ENCODE measurements at places on chromosomes 3 and 15.

DNA sequence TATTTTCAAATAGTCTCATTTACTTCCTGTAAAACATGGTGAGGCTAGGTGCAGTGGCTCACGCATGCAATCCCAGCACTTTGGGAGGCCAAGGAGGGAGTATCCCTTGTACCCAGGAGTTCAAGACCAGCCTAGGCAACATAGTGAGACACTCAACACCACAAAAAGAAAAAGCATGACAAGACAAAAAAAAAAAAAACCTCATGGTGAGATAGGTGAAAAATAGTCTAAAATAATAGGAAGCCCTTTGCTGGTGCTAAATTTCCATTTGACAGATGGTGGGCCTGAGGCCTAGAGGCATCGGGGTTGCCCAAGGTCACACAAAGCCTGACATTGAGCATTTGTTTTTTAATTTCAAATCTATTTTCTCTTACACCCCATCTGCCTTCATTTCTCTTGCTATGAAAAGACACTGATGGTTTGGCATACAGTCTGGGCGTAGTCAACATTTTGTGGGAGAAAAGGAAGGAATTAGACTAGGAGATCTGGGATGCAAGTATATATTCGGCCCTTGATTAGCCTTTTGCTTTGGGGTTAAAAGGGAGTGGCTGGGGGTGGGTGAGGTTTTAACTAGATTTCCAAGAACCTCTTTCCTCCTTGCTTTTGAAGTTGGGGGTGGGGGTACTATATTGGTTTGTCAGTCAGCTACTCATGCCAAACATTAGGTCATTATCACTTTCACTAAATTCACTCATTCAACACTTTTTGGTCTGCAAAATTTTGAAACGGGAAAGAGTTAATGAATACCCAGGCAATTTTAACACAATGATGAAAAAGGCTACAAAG is 11.3 kb downstream of the RAB8B start:
- DNase-seq: no peak

- no peak for DNase-seq
Observed at GRCh38 chr3:9207116-9207763, 42.2 kb downstream of the SRGAP3 start.

- no peak for DNase-seq
Observed at GRCh38 chr3:149291178-149291577, 42.3 kb downstream of the TM4SF18 start.

DNA sequence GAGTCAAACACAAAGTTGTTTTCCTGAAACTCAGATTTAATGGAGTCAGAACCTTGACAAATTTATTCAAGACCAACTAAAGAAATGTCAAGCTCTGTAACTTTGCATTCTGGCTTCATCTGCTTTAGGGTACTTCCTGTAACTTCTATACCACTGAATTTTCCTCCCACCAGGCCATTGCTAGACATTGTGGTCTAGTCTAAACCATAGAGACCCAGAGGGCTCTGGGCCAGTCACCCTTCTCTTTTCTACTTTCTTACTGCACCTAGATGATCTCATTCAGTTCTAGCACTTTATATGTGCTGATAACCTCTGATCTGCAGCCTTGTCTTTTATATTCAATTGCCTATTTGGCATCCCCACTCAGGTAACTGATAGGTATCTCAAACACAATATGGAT is 2.8 kb upstream of the OR5K1 start:
- DNase-seq: no peak

- no peak for DNase-seq
Observed at GRCh38 chr15:41183581-41183980, 47.0 kb downstream of the EXD1 start.

- no peak for DNase-seq
Observed at GRCh38 chr15:34607832-34608231, 24.4 kb upstream of the GOLGA8B start.

- DNase-seq: no peak
Observed at GRCh38 chr3:104947943-104948342, 418.8 kb upstream of the ALCAM start.

- no peak for DNase-seq
Observed at GRCh38 chr3:47613722-47614121, 35.1 kb upstream of the CSPG5 start.

DNA sequence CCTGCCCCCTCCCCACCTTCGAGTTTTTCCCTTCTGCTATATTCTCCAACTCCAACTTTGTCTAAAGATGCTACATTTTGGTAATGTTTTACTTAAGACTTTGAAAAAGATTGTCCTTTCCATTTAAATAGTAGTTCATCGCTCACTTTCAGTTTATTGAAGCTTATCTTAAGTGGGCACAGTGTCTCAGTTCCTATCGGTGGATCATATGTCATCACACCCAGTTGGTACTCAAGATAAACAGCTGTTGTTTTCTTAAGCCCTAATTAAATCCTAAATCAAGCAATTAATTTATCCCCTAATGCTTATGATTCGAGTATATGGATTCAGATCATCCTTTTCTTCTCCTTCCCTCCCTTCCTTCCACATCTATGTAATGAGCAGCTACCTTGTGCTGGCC is 210.7 kb downstream of the TLE3 start:
- DNase-seq: no peak

GRCh38 chr3:59559721-59560435 is 510.1 kb upstream of the CFAP20DC start:
- DNase-seq: no peak

DNA sequence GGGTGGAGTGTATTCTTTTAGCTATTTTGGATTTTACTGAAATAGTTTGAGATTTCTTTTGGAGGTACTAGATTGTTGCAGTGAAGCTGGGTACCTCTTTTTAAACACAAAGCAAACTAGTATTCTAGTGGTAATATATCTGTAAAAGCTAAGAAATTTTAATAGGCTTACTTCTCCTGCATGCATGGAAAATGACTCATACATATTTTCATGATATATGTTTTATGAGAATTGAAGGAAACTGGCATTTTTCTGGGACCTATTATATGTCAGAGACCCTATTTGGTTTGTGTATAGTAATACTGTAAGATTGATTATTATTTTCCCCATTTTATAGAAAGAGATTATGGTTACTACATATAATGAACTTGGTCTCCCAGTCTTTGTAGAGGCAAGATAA is 851.0 kb downstream of the DIPK2A start:
- no peak for DNase-seq

GRCh38 chr15:82808634-82809041 is 790 bp upstream of the WHAMM start:
- DNase-seq: no peak

DNA sequence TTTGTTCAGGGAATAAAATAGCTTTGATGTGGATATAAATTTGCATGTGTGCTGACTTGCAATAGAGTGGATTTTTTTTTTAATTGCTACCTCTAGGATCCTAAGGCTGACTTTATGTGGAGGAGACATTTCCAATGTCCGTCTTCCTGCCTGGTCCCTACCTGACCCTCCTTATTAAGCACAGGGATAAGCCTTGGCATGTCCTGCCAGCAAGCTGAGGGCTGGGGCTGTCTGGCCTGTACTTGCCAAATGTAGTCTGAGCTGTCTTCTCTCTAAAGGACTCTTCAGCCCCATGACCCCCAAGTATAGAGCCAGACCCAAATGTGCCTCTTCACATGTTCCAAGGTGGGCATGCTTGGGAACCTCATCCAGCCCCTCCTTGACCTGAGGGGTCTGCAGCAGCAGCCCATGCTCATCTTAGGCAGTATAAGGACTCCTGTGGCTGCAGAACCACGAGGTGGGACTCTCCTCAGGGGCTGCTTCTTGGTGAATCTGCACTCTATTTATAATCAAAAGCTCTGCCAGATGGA is 88.8 kb downstream of the CACNA1D start:
- DNase-seq: no peak

- DNase-seq: no peak
Observed at GRCh38 chr3:23567917-23568316, 237.8 kb upstream of the UBE2E1 start.

GRCh38 chr3:8756671-8757070 is 12.7 kb downstream of the OXTR start:
- DNase-seq: no peak

DNA sequence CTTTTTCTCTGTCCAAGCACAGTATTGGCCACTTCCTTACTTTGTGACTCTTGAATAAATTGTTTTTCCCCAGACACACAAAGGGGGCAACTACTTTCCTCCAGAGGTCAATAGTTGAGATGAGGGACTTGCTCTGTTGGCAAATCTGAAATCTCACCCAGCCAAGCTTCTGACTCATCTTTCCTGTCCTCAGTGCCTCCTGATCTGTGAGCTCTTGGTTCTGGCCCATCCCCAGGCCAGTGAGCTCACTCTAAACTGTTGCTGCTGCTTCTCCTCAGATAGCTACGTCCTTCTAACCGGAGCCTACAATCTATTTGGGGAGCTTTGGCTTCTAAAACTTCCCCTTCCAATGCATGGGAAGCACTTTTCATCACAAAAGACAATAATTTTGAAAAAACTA is 50.0 kb upstream of the NMD3 start:
- DNase-seq: no peak

GRCh38 chr3:44968447-44968858 is 7.5 kb downstream of the ZDHHC3 start:
- no peak for DNase-seq

DNA sequence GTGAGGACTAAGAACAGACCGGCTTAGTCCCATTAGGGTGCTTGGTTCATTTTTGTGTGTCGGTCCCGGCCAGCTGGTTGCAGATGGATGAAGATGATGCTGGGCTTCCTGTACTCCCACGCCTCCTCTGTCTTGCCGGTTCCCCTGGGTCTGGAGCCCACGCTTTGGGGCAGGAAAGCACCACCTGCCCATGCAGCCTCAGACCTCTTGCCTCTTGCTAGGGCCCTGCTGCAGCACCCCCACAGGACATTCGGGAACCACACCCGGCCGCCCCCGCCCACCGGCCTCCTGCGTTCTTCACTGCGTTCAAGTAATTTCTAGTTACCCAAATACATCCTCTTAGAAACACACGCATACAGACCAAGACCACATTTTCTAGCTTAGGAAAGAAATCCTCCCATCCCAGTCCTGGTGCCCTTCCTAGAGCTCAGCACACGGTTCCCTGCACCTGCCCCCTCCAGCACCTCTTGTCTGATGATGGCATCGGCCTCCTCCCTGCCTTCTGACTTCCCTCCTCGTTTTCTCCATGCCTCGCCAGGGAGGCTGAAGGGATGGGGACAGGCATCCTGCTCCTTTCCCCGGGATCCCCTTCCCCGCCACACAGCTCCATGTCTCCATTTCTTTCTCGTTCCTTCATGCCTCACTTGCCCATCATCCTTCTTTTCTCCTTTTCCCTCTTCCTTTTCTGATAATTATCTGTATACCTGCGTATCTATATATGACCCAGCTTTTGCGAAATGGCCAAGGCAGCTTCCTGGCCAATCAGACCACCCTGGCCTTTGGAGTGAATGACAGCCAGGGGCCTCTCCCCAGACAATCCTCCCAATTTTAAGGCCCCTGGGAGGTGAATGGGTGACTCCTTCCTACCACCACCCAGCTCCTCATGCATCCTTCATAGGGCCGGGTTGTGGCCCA is 30.9 kb downstream of the FAM3D start:
- no peak for DNase-seq

- no peak for DNase-seq
Observed at GRCh38 chr3:128256131-128256530, 102.8 kb downstream of the EEFSEC start.

DNA sequence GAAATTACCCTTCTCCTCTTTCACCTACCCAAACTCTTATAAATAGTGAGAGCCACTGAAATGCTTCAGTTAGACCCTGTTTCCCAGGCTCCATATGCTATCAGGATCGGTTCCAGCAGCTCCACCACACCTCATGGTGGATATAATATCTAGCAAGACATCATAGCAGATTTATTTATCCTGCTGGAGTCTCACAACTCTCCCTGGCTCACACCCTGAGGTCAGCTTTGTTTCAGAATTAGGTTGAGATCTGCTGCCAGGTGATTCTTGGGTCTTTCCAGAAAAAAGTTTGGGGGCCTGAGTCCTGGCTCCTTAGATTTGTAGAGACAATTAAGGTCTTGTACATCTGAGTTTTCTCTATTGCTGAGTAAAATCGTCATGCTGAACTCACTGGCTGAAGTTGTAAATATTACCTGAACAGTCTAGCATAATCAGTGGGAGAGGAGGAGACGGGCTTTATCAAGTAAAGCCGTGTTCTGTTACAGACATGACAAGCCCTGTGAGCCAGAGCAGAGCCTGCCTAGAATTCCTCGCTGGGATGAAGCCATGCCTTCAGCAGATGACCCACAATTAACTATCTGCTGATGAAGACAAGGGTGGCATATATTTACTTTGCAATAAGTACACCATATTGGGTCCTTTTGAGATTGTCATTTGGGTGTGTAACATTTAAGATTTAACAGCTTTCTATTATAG is 131.6 kb downstream of the STAC start:
- DNase-seq: no peak

GRCh38 chr15:82803793-82804574 is 1.9 kb downstream of the FSD2 start:
- no peak for DNase-seq

DNA sequence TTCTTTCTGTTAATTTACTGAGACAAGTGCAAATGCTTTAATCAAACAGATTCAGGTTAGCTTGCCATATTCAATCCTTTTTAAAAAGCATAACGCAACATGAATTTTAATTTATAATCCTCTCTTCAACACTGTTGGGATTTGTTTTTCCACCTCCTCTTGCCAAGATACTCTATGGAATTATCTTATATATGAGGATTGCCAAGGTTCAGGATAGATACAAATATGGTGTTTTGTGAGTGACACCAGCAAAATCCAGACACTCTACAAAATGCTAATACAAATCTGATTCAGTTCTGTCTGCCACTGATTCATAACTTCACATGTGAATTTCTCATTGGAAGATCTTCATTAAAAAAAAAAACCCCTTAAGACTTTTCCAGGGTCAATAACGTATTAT is 104.8 kb downstream of the FBN1 start:
- no peak for DNase-seq

DNA sequence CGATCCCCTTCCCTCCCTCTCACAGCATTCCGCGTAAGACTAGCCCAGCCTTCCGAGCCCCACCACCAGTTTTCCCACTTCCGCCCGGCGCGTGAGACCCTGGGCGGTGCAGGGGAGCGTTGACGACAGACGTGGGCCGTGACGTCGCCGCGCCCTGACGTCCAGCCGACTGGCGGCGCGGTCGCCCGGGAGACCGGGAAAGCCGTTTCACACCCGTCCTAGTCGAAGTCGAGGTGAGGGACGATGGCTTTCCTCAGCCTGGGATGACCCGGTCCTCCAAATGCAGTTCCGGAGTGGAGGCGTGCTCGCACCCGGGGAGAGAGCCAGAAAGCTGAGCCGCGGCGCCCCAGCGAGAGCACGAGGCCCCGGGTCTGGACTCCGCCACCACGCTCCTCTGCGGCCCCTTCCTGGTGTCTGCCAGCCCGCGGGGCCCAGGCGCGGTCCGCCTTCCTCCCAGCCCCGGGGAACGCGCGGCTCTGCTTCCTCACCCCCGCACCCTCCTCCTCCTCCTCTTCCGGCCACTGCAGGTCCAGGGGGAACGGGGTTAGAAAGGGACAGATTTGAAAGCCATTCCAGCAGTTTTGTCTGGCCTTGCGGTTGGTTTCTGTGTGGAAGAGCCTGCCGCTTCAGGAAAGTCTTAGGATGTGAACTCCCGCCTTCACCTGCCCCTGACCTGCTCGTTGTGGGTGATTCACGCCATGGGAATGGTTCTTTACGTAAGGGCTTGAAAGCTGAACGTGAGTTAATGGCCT is at the start of gene LEKR1:
TSS of gene LEKR1 (plus strand) at position 210 of the 752 bp plus-strand sequence. CDS start 2,977 bp downstream, outside the sequence.
- DNase-seq: peak; percentile 70

Measured in iPS DF 6.9 (cell line).